ENCODE measurements at places on chromosomes 12 and 14.

DNA sequence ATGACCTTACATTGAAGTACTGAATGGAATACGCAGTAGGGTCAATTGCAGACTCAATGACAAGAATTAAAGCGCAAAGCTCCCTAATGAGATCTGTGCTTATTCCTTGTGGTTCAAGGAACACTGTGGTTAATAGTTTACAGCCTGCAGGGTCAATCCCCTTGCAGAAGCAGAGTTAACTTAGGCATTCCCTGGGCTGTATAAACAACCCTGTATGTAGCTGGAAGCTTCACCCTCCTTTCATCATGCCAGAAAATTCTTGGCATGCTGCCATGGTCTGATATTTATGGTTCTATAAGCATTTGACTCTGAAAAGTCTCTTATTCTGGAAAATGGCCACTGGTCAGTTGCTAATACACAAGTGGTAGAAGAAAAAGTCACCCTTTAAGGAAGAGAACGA, 227.7 kb downstream of the NOVA1 start:
- no peak for DNase-seq

- DNase-seq: no peak
These were observed 39.8 kb upstream of the DIO3 start for GRCh38 chr14:101521473-101521915.

GRCh38 chr14:88605594-88605993, 42.8 kb downstream of the ZC3H14 start:
- DNase-seq: no peak

DNA sequence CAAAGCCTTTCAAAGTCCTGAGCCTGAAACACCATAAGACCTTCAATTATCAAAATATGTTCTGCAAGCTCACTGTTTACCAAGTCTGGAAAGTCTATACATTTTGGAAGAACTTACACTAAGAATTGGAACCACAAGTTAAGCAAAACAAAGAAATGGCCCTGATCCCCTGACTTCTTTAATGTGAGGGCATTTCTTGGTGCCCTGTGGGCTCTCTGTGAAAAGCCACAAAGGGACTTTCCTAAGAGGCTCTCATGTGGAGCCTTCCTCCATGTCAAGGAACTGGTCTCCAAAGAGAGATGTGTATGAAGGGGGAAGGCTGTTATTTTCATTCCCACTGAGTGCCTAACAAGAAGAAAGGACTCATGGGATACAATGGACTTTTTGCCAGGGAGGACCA, 13.5 kb upstream of the MYH6 start:
- no peak for DNase-seq

DNA sequence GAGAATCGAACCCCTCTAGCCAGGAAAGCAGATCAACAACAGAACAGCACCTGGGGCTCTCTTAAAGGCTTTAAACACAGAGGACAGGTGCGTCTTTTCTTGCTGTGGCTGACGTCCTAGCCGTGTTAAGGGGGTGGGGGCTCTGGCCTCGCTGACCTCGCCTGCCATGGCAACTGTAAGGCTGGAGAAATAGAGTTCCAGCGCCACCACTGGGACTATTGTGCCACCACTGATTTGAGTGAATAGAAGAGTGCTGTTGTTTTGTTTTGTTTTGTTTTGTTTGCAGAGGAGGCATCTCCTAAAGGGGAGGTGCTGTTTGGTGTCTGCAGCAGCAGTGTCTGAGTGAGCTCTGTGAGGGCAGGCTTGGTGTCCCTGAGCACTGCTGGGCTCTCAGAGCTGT, 34.2 kb upstream of the PRMT8 start:
- no peak for DNase-seq

DNA sequence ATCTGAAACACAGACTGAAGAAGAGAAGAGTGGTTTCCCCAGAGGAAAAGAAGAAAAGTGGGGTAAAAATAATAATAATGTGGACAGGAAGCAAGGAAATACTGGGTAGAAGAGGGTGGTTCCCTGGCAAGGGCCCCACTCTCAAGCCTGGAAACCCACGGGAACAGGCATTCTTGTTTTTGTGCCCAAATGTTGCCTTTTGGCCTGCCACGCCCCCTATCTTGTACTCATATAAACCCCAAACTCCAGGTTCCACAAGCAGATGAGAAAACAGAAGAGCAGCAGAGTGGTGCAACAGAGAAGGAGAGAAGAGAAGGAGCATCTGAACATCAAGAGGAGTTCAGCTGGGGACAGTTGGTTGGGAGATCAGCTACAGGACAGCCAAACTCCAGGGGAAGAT, 51.2 kb downstream of the NDUFA12 start:
- DNase-seq: no peak
